ENCODE measurements at places on chromosomes 3 and 15.

GRCh38 chr3:57729334-57730045 lies 26.6 kb upstream of the SLMAP start:
- DNase-seq = no peak

DNA sequence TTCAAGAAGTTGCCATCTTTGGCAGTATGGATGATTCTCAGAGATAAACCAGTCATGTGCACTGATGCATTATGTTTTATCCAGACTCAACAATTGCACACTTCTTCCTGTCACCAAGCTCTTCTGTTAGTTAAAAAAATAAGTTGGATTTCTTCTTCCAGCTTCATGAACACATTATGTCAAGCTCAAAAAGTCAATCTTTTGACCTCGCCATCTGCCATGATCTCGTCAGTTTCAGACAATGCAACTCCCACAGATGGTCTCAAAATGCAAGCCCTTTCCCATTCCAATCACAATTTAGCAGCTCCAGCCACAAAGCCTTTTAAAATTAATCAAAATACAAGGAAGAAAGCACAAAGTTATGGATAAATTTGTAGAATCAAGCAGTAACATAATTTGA lies 42.8 kb downstream of the TFDP2 start:
- no peak for DNase-seq

GRCh38 chr3:186413615-186414415 lies 51.8 kb upstream of the DGKG start:
- no peak for DNase-seq

GRCh38 chr3:148727231-148727630 lies 29.5 kb downstream of the AGTR1 start:
- no peak for DNase-seq

DNA sequence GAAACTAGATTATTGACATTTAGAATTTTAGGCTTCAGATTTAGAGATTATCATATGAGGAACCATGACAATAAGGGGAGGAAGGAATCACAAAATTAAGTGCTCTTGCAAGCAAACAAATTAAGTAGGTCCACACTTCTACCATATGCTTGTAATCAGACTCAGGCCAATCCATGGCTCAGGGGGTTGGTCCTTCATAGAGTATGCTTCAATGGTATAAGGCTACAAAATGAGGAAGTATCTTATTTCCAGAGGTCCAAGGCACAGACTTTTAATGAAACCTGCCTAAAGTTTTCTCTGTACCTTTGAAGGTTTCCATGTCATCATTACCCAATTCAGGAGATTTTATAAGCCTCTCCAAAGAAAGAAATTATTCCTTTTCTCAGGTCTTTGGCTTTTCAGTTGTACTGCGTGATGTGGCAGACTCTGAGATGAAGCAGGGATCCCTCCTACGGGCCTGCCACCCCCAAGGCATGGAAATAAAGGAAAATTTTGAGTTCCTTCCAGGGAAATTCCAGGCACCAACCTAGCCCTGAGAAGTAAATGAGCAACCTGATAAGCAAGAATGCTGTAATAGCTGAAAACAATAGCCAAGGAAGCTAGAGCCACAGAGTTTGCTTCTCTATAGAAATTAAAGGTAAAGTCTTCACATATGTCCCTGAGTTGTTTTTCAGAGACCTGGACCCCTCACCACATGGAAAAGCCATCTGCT lies 36.3 kb downstream of the SERPINI2 start:
- no peak for DNase-seq

DNA sequence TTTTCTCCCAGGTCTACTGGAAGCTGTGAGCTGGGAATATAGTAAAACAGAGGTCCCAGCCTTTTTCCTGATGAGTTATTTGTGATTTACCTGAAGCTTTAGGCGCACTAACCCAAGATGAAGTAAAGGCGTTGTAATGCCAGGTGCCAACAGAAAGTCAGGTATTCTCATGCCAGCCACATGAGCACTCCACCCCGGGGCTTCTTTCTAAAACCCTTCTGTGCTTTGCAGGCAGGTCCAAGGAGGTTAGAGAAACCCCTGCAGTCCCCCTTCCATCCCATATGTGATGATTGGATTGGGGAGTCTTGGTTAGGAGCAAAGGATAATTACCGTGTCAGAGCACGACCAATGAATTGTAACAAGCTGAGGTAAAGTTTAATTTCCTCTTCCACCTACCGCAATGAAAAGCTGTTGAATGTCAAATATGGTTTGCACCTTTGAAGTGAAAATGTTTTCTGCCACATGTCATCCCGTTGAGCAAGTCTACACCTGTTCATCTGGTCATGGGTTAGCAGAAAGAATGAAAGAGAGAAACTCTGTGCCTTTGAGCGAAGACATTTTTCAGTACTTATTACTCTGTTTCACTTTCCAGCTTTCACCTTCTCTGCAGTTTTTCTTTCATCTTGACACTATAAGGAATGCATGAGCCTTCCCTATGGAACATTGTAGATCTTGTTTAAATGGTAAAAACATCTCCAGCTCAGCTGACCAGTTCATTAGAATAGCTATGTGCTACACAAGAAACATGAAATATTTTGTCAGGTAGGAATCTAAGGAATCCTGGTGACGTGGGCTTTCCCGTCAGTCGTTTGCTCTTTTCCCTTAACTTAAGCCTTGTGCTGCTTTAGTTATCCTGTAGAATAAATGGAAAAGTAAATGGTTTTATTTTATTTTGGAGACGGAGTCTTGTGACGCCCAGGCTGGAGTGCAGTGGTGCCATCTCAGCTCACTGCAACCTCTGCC lies 204.6 kb upstream of the IL12A start:
- no peak for DNase-seq

DNA sequence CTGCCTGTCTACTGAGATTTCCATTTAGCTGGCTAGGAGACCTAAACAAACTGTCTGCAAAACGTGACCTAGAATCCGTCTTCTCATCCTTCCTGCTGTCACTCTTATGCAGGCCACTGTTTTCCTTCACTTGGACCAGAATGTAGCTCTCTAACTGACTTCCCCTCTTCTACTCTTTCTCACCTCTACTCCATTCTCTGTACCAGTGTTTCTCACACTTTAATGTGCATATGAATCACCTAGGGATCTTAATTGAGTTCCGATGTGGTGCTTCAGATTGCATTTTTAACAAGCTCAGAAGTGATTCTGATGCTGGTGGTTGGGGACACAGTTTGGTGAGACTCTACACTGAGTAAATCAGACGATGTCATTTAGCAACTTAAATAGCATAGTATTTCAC lies 1.6 kb upstream of the GBE1 start:
- no peak for DNase-seq

- DNase-seq = no peak
Observed at GRCh38 chr15:39595338-39596221, 14.7 kb downstream of the THBS1 start.

- DNase-seq = no peak
Observed at GRCh38 chr3:195870442-195870841, 37.9 kb downstream of the TNK2 start.

DNA sequence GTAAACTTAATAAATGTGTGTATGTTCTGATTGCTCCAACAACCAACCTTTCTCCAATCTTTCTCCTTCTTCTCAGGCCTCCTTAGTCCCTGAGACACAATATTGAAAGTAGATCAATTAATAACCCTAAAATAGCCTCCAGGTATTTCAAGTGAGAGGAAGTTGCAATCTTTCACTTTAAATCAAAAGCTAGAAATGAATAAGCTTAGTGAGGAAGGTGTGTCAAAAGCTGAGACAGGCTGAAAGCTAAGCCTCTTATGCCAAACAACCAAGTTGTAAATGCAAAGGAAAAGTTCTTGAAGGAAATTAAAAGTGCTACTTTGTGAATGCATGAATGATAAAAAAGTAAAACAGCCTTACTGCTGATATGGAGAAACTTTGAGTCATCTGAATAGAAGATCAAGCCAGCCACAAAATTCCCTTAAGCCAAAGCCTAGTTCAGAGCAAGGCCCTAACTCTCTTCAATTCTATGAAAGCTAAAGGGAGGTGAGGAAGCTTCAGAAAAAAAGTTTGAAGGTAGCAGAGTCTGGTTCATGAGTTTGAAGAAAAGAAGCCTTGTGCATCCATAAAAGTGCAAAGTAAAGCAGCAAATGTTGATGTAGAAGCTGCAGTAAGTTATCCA lies 38.6 kb downstream of the CCDC80 start:
- no peak for DNase-seq

DNA sequence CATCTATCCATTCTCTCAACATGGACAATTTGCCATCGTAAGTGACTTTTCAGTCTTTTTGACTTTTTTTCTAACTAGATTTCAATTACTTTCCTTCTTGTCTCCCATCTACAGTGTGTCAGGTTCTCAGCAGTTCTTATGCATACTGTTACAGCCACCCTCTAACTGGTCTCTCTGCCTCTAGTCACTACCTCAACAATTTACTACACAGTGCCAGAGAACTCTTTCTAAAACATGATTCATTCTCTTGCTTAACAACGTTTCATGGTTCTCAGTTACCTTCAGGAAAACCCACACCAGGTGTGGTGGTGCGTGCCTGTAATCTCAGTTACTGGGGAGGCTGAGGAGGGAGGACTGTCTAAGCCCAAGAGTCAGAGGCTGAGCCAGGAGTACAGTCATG lies 95.4 kb downstream of the DIPK2A start:
- DNase-seq = no peak

- DNase-seq = no peak
Observed at GRCh38 chr3:169667166-169668071, 3.9 kb upstream of the MECOM start.

GRCh38 chr3:138408751-138409570 lies 25.5 kb upstream of the ESYT3 start:
- DNase-seq = no peak

DNA sequence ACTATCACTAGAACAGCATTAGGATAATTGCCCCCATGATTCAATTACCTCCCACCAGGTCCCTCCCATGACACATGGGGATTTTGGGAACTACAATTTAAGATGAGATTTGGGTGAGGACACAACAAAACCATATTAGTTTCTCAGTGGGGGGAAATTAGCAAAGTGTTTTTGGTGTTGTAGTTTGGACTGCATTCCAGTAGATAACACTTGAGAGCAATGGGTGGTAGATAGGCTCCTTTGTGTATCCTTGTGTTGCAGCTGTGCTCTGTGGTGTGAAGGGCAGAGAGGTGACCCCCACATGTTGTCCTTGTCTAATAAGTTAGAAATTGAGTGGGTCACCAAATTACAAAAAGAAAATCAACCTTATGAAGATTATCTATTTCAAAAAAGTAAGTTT lies 223.8 kb downstream of the SATB1 start:
- no peak for DNase-seq

- DNase-seq = no peak
Observed at GRCh38 chr15:49990835-49991545, 128.0 kb downstream of the ATP8B4 start.

DNA sequence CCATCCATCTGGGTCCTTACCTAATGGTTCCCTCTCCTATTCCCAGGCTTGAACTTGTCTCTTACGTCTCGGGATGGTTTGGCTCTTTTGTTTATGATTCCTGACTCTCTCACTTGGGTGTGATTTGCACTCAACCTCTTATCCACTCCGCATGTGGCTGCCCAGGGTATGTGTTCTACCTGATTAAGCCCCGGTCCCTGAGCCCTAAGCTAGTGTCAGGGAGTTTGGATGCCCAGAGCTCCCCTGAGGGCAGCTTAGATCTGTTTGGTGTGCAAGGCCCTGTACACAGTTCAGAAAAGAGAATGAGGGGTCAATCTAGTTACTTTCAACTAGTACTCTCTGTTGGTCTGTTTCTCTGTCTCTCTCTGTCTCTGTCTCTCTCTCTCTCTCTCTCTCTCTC lies 15.9 kb upstream of the STARD5 start:
- DNase-seq = no peak

- no peak for DNase-seq
Observed at GRCh38 chr3:21326704-21327475, 424.1 kb downstream of the ZNF385D start.

DNA sequence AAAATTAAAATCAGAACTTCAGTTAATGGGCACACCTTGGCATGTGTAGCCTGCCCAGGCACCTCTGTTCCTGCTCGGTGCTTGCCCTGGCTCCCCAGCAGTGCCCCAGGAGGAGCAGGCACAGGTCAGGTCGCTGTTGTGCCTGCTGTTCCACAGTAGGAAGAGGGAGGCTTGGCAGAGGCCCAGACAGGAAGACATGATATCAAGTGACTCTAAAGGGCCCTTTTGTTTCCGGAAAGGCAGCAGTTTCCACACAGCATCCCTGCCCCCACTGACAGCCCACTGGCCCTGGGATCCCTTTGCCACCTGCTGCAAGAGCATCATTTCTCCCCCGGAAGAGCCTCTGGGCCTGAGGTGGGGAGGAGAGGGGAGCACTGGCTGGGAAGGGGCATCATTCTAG lies 40.5 kb upstream of the HES1 start:
- DNase-seq = no peak

DNA sequence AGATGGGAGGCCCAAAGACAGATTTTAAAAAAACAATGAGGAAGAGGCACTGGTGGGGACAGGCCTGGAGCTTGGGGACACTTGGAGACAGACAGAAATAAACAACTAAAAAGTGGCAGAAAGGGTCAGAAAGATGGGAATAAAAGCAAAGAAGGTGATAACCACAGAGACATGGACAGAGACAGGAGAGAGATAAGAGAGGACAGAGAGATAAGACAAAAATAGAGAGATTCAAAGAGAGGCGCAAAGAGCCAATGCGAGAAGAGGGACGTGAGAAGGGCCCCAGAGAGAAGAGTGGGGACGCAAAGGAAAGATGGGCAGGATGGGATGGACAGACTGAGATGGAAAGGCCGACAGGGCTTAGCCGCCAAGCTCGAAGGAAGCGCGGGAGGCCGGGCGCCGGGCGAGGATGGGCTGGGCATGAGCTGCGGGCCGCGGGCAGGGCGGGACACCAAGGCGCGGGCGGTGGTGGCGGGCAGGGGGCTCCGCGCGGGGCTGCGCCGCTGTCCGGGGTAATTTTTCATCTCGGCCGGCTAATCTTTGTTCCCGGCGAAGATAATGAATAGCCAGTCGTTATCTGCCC lies 3.1 kb upstream of the GATA2 start:
- no peak for DNase-seq

GRCh38 chr15:100020189-100020588 lies 287.0 kb upstream of the LYSMD4 start:
- DNase-seq = no peak

DNA sequence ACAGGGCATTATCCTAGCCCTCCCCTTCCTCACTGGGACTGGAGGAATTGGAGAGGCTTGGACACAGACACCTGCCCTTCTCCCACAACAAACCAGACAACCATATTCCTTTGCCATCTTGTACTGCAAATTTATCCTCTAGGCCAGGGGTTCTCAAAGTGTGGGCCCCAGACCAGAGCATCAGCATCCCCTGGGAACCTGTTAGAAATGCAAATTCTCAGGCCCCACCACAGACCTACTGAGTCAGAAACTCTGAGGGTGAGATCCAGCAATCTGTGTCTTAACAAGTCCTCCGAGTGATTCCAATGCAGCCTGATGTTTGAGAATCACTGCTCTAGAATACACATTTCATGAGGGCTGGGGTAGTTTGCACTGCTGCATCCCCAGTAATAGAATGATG lies 115.4 kb downstream of the OXNAD1 start:
- DNase-seq = no peak

All from HuH-7.5 (cell line).